GM13977 (cell line): ENCODE measurements at places on chromosomes 6 and 20.

GRCh38 chr6:47665112-47665511 is 33.3 kb upstream of the ADGRF4 start:
- no peak for DNase-seq

DNA sequence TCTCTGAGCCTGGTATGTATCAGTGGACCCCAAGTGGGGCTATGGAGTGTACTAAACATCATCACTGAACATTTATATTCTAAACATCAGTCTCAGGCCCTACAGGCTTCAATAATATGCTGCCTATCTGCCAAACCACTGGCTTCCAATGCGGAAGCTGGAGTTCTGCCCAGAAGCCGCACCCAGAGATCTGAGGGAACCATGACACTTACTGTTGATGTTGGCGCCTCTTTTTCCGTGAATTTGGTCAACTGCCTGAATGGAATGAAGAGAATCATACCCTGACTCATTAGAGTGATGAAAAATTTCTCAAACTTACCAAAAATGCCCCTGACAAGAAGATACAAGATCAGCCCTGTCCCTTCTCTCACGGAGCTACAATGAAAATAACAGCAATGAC is 66.2 kb downstream of the SLC22A23 start:
- DNase-seq, result no peak

- no peak for DNase-seq
Measured at GRCh38 chr20:36043892-36044515, 75.6 kb downstream of the CNBD2 start.

DNA sequence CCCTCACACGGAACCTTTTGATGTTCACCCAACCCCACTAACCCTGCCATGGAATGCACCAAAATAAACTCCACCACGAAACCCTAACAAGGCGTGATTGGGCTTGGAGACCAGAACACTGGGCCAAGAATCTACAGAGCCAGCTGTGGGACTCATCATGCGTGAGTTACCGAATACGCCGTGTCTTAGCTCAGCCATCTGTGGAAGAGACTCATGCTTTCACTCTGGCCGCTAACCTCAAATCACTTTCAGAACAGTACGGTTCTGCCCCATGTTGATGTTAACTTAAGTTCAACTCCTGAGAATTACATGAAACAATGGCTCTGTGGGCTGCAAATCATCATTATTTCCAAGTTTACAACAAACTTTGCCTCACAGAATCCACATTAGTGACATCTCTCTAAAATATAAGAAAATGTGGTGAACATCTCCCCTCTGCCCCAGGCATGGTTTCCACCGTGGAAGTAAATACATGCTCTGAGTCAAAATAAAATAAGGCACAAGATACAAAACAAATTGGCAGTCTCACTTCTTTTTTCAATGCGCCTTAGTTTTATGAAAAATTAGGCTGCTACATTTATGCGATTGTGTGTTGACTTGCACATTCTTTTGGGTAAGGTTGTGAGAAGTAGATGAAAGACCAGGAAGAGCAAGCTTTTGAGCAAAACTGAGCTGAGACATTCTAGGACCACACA is 308.9 kb upstream of the EXOC2 start:
- peak; percentile 75 for DNase-seq

- DNase-seq, result no peak
Measured at GRCh38 chr6:143005816-143006215, 54.9 kb upstream of the AIG1 start.

DNA sequence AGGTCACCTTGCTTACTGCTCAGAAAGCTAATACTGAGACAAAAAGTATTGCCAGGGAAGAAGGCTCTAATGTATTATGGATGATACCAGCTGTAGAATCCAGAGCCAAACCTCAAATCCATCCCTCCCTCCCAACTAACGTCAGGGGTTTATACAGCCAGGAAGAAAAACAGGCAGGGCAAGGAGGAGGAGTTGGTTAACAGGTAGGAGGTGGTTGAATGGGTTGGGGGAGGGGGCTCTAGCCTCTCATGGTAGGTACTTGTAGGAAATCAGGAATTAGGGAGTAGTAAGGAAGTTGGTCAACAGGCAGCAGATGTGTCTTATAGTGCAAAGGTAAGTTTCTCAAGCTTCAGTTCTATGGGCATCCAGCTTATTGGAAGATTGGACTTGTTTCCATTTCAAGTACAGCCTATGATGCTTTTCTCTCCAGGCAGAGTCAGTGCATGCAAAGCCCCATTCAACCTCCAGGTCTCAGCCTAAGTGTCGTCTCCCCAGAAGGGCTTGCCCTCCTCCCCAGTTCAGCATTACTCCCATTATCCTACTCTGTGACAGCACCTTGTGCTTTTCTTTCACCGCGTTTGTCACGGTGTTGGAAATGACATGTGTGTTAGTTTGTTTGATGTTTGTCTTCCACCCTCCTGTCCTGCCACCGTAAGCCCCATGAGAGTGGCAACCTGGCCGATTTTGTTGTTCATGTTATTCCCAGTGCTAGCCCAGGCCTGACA is 38.1 kb downstream of the PNLDC1 start:
- no peak for DNase-seq

DNA sequence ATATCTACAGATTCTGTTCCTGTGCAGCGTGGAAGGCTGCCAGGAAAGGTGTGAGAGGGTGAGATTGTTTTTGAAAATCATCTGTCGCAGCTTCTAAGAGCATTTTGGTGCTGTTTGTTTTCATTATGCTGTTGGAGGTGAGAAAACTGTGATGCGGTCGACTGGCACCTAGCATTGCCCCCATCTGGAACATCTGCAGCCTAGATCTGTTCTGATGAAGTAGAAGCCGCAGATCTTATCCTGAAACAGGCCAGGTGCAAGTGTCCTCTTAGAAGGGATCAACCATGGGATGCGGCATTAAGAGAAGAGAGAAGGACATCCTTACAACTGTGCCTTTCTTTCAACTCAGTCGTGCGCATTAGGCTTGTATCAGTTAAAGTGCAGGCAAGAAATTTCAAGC is 167.3 kb downstream of the CDH26 start:
- DNase-seq, result no peak

DNA sequence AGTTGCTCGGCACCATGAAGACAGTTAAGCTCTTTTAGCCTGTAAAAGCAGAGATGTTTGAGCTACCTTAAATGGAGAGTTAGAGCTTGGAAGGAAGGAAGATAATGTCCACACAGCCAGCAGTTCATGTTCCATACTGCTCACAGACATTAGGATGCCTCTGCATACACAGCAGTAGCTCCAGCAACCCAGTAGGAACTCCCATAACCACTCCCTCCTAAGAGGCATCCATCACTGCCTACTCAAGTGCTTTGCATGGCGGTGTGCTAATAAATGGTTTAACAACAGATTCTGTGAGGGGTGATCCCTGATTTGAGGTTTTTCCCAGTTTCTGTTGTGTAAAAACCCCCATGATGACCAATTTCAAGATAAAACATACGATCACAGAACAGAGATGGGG is 286.4 kb downstream of the HACE1 start:
- no peak for DNase-seq

- no peak for DNase-seq
Measured at GRCh38 chr20:22371843-22372242, 212.5 kb downstream of the FOXA2 start.

- no peak for DNase-seq
Measured at GRCh38 chr6:142207265-142207877, 60.3 kb downstream of the VTA1 start.

DNA sequence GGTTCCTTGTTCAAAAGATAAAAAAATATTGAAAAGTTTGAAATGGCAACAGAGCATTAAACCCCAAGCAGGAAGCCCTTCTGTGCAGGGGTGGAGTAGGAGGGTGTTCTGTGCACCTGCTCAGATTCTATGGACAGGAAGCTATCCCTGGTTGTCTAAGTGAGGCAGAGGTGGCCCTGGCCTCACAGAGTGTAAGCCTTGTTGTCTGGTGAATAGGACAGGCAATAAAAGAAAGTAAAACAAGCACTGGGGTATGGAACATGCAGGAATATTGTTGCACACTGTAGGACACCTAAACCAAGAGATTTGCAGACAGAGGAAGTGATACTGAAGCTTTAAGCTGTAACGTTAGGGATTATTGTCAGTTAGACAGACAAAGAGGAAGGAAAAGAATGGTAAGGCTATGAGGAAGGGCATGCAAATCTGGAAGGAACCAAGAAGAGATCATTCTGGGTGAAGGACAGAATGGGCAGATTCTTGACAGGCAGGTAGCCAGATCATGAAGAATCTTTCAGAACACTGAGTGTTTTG is 66.8 kb downstream of the TBC1D7 start:
- no peak for DNase-seq

GRCh38 chr20:35523298-35523888 is 6.1 kb downstream of the C20orf173 start:
- DNase-seq, result peak; percentile 45

GRCh38 chr6:158775832-158776231 is 43.3 kb downstream of the EZR start:
- no peak for DNase-seq

- DNase-seq, result no peak
Measured at GRCh38 chr20:1163105-1163504, 21.7 kb downstream of the TMEM74B start.

DNA sequence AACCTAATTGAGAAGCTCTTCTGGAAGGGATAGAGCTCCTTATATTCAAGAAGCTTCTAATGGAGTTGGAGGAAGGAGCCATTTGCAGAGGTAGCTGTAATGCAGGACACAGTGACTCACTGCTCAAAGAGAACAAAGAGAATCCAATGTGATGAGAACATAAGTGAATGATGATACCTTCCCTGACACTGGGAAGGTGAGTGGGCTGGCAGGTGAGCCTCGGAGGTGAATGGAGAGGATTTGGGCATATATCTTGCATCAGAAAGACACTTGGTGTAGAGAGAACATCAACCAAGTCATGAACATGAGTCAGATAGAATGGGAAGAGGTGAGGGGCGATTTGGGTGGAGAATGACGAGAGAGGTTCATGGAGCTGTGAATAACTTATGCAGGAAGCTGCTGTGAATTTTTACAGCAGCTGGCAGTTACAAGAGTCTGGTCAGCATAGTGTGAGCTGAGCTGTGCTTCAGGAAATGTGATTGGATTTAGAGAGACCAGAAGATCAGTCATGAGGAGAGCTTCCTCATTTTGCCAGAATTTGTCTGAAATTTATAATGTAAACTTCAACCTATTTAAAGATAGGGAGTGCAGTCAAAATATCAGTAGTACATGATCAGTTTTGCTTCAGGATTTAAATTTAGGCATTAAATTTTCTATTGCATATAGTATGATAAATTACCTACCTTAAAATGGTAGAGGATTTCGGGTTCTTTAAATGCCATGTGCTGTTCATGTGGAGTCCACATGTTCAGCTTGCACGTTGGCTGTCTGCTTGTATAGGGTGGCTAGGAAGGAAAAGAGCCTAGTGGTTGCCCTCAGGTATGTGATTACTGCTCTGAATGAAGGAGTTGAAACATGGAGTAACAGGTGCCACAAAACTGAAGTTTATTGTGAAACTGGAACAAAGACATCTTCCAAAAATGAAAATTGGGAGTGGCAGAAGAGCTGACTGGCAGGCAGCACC is 59.2 kb upstream of the KIF25 start:
- no peak for DNase-seq

DNA sequence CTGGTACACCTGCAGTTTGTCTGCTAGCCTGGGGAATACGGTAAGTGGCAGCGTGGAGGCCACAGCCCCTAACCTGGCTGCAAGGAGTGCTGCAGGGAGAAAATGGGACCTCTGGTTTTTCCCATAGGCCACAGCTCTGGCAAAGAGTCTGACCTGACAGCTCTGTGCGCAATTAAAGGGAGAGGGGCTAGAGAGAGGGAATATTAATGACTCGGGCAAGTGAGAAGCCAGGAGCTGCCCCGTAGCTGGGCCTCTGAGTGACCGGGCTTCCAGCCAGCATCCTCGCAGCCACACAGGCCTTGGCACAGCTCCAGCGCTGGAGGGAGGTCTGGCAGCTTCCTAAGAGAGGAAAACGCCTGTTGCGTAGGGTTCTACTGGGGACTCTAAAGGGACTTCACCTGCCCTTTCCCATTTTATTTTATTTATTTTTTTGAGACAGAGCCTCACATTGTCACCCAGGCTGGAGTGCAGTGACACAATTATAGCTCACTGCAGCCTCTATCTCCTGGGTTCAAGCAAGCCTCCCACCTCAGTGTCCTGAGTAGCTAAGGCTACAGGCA is 18.2 kb upstream of the OCSTAMP start:
- DNase-seq, result no peak

GRCh38 chr20:41369673-41370072 is 3.1 kb upstream of the EMILIN3 start:
- no peak for DNase-seq

DNA sequence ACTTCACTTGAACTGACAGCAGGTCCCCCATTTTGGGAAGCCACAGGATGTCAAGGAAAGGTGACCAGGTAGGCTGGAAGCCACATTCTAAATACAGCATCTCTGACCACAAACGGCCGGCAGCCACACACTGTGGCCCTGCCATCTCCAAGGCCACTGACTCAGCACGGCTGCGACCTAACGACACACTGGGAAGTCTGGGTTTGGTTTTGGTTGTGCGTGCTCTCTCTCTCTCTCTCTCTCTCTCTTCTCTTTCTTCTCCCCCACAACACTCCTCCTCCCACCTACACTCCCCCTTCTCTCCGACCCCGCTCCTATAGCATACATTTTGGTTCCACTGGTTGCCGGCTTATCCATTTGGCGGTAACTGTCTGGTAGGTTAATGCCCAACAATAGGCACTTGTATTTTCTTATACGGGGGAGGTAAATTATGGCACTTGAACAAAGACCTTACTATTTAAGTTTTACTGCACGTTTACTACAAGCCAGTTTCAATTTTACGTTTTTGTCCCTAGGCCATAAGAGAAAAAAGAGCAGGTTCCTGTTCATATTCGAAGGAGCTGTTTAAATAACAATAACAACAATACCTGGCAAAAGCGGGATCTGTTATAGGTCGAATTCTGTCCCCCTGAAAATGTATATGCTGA is 103.6 kb downstream of the GMDS start:
- no peak for DNase-seq

GRCh38 chr6:4133941-4134838 is 1.2 kb downstream of the ECI2 start:
- DNase-seq, result no peak

DNA sequence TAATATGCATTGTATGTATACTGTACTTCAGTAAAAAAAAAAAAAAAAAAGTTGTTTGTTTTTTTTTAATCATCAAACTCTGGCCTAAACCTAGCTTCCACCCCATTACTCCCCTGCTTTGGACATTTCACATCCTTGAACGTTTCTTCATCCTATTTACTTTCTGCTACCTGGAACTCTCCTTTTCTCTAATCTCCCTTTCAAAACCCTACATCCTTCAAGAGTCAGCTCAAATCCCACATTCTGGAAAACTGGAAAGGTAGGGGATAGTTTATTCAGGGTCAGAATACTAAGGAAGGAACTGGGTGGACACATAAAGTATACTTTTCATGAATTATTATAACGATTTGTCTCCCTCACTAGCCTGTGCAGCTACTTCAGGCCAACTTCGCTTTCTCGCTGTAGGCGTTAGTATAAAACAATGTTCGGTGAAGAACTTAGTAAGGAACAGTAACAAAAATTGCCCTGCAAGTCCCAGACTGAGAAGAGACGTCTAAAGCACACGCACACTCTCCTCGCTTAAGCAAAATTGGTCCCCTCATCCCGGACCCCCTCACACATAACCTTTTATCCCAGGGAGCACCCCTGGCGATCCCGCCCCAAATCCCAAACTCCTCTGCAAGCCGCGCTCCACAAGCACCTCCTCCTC is 775 bp downstream of the PIGU start:
- peak; percentile 31 for DNase-seq

- no peak for DNase-seq
Measured at GRCh38 chr20:8464368-8464767, 332.3 kb downstream of the PLCB1 start.

- no peak for DNase-seq
Measured at GRCh38 chr20:64056889-64057627, 5.9 kb upstream of the TCEA2 start.

- DNase-seq, result no peak
Measured at GRCh38 chr20:57393321-57394120, 2.3 kb downstream of the RBM38 start.
